ENCODE measurements at places on chromosomes 12 and 14. TPM values are rescaled to one million over a fixed set of nuclear protein-coding genes. Genes with fewer than 3 reads are reported as not detected.

RNASE3 gene
- total RNA-seq, result not detected

KLHL33 gene
- 0.17 TPM for total RNA-seq

PPFIA2 gene
- total RNA-seq, result not detected

KRT79 gene
- total RNA-seq, result not detected

RASAL1 gene
- total RNA-seq, result 0.20 TPM

NR1H4 gene
- not detected for total RNA-seq

DPY19L2 gene
- 0.27 TPM for total RNA-seq

KRT71 gene
- not detected for total RNA-seq

TMEM30B gene
- total RNA-seq, result 0.30 TPM

ADAMTS20 gene
- total RNA-seq, result not detected

KRT8 gene
- total RNA-seq, result 0.57 TPM

RNASE1 gene
- not detected for total RNA-seq

SLC2A14 gene
- 0.19 TPM for total RNA-seq

CPNE6 gene
- total RNA-seq, result not detected

Measured in activated CD4-positive, alpha-beta T cell treated with anti-CD3 and anti-CD28 coated beads, Interleukin-2, amount 10 ng/mL, durations not matched to agents 7 days and 5 days (primary cell).